Cardiac septum (tissue), 1 donor: ENCODE measurements at places on chromosomes 3 and 15.

GRCh38 chr3:114362815-114363214 lies 69.0 kb downstream of the TIGIT start:
- no peak for DNase-seq

- DNase-seq: no peak
These were observed 63.9 kb downstream of the IL12A start for GRCh38 chr3:160052385-160053047.

- DNase-seq: no peak
These were observed 23.6 kb downstream of the XYLB start for GRCh38 chr3:38370149-38370548.

- DNase-seq: no peak
These were observed 948.0 kb downstream of the NAALADL2 start for GRCh38 chr3:175807175-175807574.

GRCh38 chr3:176785171-176785570 lies 412.1 kb downstream of the TBL1XR1 start:
- DNase-seq: no peak

DNA sequence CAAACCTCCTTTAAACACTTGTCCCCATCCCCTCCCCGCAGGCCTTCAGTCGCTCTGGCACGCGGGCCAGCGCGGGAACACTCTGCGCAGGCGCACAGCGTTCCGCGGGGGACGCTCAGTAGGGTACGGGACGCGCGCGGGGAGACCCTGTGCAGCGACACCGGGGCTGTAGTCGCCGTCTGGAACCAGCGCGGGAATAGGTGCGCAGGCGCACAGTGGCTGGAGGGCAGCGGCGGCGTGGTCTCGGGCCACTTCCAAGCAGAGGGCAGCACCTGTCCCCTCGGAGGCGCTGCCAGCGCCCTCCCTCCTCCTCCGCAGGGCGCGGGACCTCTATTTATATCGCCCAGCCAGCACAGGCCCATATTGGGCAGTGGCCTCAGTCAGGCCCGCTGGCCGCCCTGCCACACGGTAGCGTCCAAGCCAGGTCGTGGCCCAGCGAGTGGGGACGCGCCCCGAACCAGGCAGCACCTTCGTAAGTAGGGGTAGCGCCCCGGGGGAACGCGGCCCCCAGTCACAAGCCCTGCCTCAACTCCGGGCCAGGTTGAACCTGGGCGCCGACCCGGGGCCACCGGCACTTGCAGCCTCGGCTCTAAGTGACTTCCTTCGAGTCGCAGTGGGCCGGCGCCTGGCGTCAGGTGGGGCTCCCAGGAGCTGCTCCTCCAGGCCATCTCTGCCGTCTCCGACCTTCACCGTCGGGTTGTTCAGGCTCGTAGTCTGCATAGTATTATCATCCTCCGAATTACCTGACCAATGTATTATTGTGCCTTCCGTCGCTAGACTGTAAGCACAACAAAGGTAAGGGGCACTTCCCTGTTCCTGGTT lies at the start of gene KBTBD12:
TSS of gene KBTBD12 (plus strand) at position 118 of the 822 bp plus-strand sequence. CDS start 7,830 bp downstream, outside the sequence.
- peak; percentile 89 for DNase-seq

DNA sequence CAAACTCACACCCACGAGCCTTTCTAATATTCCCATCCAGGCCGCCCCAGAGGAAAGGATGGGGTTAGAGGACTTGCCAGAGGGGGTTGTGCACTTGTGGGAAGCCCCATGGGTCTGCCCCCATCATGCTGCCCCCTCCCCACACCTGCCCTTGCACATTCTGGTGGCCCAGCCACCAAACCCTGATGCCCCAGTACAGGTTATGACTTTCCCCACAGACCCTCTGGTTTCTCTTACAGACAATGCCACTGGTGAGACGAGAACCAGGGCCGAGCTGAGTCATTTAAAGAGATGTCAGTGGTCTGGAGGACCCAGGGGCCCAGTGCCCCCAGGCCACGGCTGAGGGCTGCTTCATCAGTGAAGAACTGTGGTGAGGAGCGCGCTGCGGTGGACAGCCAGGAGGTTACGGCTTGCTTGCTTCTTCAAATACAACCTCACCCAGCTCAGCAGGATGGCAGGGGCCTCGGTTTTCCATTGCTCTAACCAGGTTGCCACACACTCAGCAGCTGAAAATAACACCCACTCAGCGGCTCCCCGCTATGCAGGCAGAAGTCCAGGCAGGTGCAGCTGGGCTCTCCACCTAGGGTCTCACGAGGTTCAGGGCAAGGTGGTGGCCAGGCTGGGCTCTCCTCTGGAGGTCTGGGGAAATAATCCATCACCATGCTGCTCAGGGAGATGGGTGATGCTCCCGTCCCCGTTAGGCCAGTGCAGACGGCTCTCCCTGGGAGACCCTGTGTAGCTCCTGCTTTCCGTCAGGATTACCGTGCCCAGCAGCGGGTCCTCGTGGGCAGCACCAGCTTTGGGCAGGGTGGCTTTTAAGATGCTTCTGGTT lies 13.8 kb upstream of the SNRPA1 start:
- DNase-seq: peak; percentile 44
